ENCODE measurements at places on chromosomes 2 and 18. TPM values are rescaled to one million over a fixed set of nuclear protein-coding genes. Genes with fewer than 3 reads are reported as not detected.

MPPE1 gene
- 29.1 TPM for total RNA-seq

GALNT3 gene
- 0.99 TPM for total RNA-seq

DNA sequence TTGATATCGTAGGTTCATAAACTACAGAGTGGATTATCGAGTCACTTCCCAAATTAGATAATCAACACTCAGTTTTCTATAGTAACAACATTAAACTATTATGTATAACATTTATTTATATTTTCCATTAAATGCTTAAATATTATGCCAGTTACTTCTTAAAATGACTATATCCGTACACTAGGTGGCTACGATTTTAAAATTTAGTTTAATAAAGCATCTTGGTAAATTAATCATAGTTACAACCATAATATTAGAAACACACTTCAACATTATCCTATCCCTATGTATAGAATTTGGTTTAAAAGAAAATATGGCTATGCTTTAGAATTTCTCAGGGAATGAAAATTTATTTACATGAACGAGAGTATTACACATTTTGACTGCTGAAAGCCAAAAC is 80.3 kb downstream of the SLC25A12 start:
- DNase-seq: no peak

DNA sequence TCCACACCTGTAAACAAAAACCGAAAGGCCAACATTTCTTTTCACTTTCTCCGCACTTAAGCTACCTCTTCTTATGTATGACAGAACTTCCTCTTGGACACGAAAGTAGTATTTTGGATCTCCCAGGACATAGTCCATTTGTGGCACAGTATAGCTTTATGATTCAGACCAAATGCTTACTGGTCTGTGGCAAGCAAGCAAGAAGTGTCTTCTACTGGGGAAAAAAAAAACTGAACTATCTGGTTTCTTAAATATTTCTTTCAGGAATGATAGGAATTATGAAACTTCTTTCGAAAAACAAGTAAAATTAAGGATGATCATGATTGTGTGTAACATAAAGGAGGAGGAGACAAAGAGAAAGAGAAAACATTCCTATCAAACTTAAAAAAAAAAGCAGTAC is 33.6 kb downstream of the SRBD1 start:
- no peak for DNase-seq

DNA sequence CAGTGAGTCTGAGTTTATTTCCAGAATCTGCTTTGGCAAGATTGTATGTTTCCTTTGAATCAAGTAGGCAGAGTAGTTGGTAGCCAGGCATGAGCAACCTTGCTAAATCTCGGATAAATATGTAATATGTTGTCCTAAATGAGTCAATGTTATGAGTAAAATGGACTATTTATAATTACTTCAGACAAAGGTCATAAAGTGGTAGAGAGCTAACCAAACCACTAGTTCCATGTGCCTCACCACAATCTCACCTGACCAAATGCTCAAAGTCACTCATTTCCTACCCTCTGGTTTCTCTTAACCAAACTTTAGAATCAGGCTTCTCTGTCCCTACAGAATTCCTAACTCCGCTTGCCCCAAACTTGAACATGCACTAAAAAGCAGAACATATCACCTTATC is 261.2 kb upstream of the FSIP2 start:
- DNase-seq: no peak

DNA sequence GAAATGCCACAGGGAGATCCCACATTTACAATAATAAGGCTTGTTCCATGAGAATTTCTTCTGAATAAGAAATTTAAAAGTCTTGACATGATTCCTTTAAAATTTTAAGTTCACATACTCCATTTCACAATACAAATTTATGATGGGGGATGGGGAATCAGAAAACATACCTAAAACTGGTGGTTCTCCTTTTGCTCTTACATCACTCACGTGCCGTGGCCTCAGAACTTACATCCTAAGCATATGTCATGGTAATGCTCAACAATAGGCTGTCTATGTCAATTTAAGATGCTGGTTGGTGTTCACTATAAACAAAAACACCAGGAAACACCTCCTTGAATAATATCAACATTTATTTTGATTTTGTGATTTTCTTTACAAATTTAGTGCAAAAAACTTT is 12.8 kb downstream of the UPP2 start:
- DNase-seq: no peak

GRCh38 chr2:64467096-64467843 is 13.3 kb downstream of the LGALSL start:
- peak; percentile 37 for DNase-seq

DNA sequence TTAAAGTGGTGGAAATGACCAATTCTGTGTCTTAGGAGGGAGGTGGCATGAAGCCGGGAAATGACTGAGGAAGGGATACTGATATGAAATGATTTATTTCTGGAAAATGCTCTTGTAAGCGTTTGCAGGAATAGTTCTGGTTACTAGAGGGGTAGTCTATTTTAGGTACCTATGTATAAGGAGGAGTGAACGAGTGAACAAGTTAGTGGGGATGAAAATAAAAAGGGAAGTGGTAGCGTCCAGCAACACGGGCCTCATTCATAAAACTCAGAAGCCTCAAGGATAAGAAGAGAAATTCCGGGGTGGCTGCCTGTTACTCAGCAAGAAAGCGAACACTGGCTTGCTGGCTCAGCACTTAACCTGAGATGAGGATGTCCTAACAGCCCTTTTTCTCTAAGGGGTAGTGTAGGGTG is 303.3 kb downstream of the NCKAP5 start:
- DNase-seq: peak; percentile 21

DNA sequence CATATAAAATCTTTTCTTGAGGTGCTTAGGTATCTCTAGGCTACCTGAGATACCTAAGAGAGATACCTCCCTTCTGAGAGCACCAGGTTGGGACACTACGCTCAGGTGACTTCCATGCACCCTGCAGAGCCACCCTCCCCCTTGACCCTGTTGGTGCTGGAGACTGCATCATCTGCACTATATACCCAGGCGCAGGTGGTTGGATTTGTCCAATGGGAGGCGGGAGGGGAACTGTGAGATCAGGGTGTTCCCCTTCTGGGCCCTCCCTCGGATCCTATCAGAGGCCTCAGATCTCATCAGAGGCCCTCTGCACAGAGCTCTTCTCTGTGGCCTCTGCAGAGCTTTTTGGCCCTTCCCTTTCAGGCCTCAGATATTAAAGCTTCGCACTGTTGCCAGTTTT is 158.4 kb downstream of the SH3RF3 start:
- no peak for DNase-seq

RBM45 gene
- total RNA-seq: 7.2 TPM

DNA sequence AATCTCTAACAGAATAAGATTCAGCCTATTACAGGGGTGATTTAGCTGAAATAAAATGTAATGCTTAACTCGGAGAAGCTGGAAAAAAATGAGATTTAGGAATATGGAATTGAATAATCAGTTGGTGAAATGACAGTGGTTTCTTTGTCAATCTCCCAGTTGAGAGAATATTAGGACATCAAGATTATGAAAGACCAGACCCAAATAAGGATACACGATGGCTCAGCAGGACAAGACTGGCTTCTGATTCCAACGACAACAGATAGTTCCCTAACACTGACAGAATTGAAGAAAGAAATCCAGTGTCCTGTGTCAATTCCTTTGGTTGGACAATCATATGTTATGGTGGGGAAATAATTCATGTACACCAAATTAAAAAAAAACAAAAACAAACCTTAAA is 55.8 kb downstream of the HRH4 start:
- no peak for DNase-seq

AQP12B gene
- total RNA-seq: not detected

GRCh38 chr2:161199912-161200701 is 39.9 kb downstream of the TANK start:
- no peak for DNase-seq

PLCL1 gene
- total RNA-seq: 24.0 TPM

DNA sequence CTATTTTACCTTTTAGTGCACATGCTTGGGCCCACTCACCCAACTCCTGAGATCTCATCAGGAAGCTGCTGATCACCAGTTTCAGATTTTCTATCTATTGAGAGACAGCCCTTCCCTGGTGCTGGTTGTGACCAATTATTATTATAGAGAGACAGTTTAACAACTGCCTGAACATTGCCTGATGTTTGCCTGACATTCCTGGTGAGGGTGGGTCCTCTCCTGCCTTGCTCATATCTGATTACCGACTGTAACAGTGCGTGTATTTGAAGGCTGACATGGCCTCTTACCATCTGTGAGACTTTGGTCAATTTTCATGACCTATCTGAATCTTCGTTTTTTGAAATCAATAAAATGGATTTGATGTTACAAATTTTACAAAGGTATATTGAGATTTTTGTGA is 39.0 kb downstream of the FAM171B start:
- DNase-seq: no peak

DNA sequence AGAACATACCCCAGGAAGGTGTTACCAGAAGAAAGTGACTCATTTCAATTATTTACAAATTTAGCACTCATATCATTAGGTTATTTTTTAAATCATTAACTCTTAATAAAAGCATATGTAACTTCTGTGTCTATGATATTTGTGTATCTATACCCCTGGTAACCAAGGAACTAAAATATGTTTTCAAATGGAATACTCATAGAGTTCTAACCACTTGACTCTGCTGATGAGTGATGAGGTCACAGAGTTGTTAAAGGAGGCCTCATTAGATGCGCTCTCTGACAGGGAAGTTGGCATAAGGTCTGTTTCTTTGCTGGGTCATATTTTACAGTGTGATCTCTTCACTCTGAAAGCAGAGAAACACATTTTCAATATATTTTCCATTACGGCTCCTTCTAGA is 73.4 kb downstream of the CCDC150 start:
- DNase-seq: no peak

DNA sequence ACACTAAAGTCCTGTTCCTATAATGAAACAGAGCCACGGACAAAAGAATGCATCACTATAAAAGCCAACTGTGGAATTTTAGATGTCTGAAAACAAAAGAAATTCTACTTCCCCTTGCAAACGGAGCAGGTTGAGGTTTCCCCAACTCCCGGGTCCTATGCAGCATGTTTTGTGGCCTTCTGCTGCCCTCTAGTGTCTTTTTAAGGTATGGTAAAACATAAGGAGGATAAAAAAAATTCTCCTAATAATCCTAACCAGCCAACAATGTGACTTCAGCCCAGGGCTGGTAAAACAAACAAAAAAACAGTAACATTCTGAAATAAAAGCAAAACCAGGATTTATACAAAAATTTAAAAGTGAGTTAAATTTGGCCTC is 539.5 kb downstream of the NRXN1 start:
- peak; percentile 26 for DNase-seq

GRCh38 chr2:173395567-173396351 is 41.1 kb downstream of the CDCA7 start:
- DNase-seq: no peak

GRCh38 chr2:16058747-16059358 is 118.5 kb downstream of the MYCN start:
- no peak for DNase-seq

- peak; percentile 93 for DNase-seq
Measured at GRCh38 chr2:27890924-27891672, 569 bp downstream of the BABAM2 start.

DNA sequence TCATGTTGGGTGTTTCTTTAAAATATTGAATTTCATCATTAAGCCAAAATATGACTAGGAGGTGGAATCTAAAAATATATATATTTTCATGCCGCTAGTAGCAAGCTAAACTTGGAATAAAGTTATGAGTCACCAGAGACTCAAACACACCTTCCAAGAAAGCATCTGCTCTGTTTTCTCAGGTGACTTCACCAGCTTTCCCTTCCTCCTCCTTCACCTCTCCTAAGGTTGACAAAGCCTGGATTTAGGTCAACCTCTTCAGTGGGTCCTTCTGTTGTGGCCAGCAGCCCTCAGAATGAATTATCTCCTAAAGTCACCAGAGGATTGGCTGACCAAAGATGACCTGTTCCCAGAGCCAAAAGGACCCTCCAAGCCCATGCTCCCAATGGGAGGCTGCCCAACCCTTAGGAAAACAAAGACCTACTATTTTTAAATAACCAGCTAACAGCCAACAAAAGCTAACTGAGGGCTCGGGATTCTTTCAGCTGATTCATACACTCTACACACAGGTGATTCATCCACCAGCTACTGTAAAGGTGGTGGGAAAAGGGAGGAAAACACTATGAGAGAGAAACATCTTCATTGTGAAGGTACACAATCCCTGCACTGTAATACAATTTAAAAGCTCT is 113.9 kb downstream of the MYO5B start:
- DNase-seq: no peak

Measured in adrenal gland (tissue), 19 donors.